ENCODE measurements at places on chromosomes 12 and 14. TPM values are rescaled to one million over a fixed set of nuclear protein-coding genes. Genes with fewer than 3 reads are reported as not detected.

DNA sequence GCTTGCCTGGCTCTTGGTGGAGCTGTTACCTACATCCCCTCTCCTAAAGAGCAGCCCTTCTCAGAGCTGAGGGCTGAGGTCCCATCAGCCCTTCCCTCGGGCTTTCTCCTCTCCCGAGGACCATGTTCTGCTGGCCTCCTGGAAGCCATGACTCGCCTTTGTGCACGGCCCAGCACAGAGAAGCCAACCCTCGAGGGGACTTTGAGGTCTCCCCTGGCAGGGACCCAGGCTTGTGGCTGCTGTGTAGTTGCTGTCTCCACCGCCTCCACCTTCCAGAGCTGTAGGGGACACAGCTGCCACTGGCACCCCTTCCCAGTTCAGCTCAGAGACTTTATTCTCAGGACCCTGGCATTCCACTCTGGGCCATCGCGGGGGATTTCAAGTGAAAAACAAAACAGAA lies 22.9 kb upstream of the CCND2 start:
- DNase-seq, result no peak

The TCTN2 gene
- total RNA-seq, result 25.7 TPM

DNA sequence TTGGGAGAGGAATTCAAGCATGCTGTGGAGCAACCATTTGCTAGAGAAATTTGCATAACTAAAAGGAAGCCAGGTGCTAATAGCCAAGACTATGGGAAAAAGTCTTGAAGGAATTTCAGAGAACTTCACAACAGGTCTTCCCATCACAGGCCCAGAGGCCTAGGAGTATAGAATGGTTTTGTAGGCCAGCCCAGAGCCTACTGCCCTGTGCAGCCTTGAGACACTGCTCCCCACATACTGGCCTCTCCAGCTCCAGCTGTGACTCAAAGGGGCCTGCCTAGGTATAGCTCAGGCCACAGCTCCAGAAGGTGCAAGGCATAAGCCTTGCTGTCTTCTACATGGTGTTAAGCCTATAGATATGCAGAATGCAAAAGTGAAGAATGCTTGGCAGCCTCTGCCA lies 227.1 kb downstream of the SLC2A13 start:
- no peak for DNase-seq

The E2F7 gene
- 4.7 TPM for total RNA-seq

The SLCO1B1 gene
- not detected for total RNA-seq

DNA sequence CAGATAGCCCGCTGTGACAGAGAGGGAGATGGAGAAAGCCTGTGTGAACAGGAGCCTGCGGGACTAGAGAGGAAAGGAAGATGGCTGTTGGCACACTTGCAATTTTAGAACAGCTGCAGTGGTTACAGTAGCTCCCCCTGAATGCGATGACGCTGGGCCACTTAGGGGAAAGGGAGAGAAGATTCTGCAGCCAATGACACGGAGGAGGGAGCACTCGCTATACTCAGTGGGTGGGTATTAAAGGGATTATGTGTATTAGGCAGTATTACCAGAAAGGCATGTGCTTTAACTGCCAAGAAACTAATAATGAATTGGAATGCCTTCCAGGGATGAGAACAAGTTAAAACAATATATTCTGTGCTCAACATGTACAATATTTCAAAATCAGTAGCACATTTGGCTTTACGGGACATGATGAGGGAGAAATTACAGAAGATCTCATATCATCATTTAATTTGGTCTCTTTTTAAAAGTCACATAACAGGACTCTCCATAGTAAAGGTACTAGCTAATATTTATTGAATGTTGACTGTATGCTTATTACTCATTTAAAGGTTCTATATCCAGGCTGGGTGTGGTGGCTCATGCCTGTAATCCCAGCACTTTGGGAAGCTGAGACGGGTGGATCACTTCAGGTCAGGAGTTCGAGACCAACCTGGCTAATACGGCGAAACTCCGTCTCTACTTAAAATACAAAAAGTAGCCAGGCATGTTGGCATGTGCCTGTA lies 35.9 kb upstream of the FOS start:
- no peak for DNase-seq
